Heart left ventricle (tissue), 16 donors: ENCODE measurements at places on chromosomes 1 and 21. TPM values are rescaled to one million over a fixed set of nuclear protein-coding genes. Genes with fewer than 3 reads are reported as not detected.
A peak's percentile ranks its signal among the peaks of the same experiment; 100 is the strongest.

Gene TNNT2
- 7,745 TPM for total RNA-seq

DNA sequence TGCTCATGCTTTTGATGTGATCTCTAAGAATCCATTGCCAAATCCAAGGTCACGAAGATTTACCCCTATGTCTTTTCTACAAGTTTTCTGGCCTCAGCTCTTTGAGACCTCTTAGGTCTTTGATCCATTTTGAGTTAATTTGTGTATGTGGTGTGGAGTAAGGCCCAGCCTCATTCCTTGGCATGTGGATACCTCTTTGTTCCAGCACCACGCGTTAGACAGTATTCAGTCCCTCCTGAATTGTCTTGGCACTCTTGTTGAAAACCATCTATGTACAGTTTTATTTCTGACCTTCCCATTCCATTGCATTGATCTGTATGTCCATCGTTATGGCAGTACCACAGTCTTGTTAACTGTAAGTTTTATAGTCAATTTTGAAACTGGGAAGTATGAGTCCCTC, 8.0 kb upstream of the FTCD start:
- no peaks in the 10 kb centered on the region for H3K4me1 ChIP-seq
- no peaks in the 10 kb centered on the region for H3K36me3 ChIP-seq
- H3K4me3 ChIP-seq, result no peak overlapping the region
- no peak for DNase-seq
- H3K27me3 ChIP-seq, result no peaks in the 10 kb centered on the region

DNA sequence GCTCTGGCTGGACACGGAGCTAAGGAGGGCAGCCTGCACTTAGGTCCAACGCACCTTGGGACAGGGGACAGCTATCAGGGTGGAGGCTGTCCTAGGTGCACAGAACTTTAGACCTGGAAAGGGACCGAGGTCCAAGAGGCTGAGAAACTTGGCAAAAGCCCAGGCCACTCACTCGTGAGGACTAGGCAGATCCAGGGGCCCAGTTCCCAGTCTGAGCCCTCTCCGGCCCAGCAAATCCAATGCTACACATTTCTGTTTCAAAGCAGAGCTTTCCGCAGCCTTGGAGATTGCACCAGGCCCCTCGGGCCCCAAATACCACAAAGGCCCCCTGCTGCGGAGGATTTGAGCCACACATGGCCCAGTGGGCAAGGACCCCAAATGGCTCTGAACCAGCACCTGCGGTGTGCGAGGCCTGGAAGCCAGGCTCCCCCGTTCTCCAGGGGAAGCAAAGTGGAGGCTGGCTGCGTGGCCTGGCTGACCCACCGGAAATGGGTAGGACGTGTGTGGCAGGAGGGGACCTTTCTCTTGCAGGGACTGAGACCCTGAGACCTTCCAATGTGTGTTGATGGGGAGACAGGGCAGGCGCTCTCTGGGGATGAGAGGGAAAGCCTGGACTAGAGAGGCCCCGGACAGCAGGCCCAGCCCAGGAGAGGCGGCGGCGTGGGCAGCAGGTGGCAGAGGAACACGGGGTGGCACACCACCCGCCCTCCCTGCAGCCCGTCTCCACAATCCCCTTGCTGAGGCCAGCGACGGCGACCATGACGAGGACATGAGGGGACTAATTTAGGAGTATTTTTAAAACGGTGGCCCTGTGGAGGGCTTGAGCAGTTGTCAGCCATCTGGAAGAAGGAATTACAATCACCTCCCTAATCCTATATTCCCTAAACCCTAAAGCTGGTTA, 118.7 kb downstream of the CASZ1 start:
- peak overlapping the region; percentile 8 for H3K27ac ChIP-seq
- no peaks in the 10 kb centered on the region for H3K27me3 ChIP-seq
- DNase-seq, result no peak
- peaks cover 90% of the 10 kb centered on the region for H3K4me1 ChIP-seq

- H3K27ac ChIP-seq, result no peak overlapping the region
- H3K4me1 ChIP-seq, result no peaks in the 10 kb centered on the region
- no peaks in the 10 kb centered on the region for H3K27me3 ChIP-seq
- peak; percentile 59 for DNase-seq
- no peak overlapping the region for H3K4me3 ChIP-seq
Measured at GRCh38 chr21:44618504-44618903, 6.6 kb downstream of the KRTAP10-8 start.

Gene KIF17
- 3.9 TPM for total RNA-seq

DNA sequence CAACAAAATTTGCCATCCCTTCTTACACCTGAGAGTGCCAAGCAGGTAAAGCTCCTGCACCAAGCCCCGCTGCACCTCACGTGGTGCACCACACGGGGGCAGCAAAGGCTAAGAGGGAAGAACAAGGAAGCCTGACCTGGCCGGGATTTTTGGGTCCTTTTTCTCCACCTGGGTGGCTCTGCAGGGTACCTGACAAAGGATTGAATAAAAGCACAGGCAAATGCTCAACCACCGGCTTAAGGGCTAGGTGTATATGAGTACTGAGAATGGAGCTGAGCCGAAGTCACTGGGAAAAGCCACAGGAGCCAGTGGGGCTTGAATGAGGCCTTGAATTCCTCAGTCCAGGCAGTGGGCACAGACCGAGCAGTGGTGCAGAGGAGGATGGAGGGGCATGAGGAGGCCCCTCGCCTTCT, 36.4 kb downstream of the ZNF697 start:
- H3K27me3 ChIP-seq, result no peaks in the 10 kb centered on the region
- H3K4me3 ChIP-seq, result no peak overlapping the region
- no peak overlapping the region for H3K27ac ChIP-seq
- peaks cover 3% of the 10 kb centered on the region for H3K4me1 ChIP-seq
- H3K36me3 ChIP-seq, result no peaks in the 10 kb centered on the region
- DNase-seq, result peak; percentile 53

Gene RGS8
- 0.23 TPM for total RNA-seq

GRCh38 chr1:175278734-175279116, 86.1 kb upstream of the KIAA0040 start:
- H3K27ac ChIP-seq, result no peak overlapping the region
- peaks cover 3% of the 10 kb centered on the region for H3K4me1 ChIP-seq
- DNase-seq, result no peak
- no peak overlapping the region for H3K4me3 ChIP-seq

DNA sequence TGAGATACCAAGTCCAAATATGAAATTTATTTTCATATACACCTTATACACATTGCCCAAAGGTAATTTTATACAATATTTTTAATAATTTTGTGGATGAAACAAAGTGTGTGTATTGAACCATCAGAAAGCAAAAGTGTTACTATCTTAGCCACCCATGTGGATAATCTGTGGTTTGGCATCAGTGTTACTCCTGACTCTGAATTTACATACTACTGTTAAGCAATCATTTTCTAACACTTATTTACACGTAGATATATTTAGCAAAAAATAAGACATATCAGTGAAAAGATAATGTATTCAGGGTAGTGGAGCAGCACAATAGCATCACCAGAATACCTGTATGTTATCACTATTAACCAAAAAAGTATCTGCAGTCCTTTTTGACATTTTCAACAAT, 23.8 kb downstream of the DENND2D start:
- H3K36me3 ChIP-seq, result peaks cover 25% of the 10 kb centered on the region
- no peak for DNase-seq
- no peaks in the 10 kb centered on the region for H3K4me1 ChIP-seq
- H3K4me3 ChIP-seq, result no peak overlapping the region

Gene CYP4Z1
- total RNA-seq, result 0.31 TPM

DNA sequence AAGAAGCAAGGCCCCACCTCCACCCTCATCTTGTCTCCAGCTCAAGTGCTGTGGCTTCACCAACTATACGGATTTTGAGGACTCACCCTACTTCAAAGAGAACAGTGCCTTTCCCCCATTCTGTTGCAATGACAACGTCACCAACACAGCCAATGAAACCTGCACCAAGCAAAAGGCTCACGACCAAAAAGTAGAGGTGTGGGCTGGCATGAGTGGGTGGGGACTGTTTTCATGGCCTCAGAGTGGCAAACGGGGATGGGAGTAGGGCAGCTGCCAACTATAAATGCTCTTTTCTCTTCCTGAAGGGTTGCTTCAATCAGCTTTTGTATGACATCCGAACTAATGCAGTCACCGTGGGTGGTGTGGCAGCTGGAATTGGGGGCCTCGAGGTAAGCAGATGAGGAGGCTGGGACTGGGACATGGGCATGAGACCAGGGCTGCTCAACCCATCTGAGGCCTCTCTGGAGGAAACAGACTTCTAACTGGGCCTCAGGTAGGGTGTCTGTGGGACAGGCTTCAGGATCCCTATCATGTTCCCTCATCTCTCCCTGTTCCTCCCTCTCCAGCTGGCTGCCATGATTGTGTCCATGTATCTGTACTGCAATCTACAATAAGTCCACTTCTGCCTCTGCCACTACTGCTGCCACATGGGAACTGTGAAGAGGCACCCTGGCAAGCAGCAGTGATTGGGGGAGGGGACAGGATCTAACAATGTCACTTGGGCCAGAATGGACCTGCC, 8.8 kb upstream of the P3R3URF start:
- no peak overlapping the region for H3K27ac ChIP-seq
- no peak overlapping the region for H3K4me3 ChIP-seq
- peaks cover 26% of the 10 kb centered on the region for H3K4me1 ChIP-seq
- peaks cover 14% of the 10 kb centered on the region for H3K36me3 ChIP-seq
- H3K27me3 ChIP-seq, result no peaks in the 10 kb centered on the region
